ENCODE measurements at places on chromosomes 2 and 18.

- DNase-seq, result no peak
Observed at GRCh38 chr2:128594953-128595677, 276.4 kb upstream of the HS6ST1 start.

GRCh38 chr18:13481820-13482617 lies 244.3 kb downstream of the FAM210A start:
- no peak for DNase-seq

- no peak for DNase-seq
Observed at GRCh38 chr2:101981066-101981465, 10.7 kb upstream of the IL1R2 start.

GRCh38 chr2:151984424-151985083 lies 114.3 kb downstream of the CACNB4 start:
- no peak for DNase-seq

GRCh38 chr18:79608999-79609461 lies 70.6 kb upstream of the CTDP1 start:
- DNase-seq, result no peak

DNA sequence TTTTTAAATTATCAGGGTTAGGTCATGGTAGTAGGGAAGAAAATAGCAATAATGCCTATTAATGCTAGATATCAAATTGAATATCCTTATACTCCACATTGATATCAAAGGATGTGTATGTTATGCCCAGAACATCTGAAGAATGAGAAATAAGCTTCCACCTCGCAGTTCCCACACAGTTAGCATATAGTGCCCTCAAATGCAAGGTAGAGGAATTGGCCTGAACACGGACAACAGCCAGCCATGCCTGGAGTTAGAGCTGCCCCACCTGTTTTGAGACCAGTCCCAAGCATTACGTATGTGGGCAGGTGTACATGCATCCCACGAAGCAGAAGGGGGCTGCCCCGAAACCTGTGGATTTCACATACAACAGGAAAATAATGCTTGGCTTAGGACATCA lies 79.6 kb downstream of the SUMO1 start:
- no peak for DNase-seq

- DNase-seq, result no peak
Observed at GRCh38 chr2:96873651-96874096, 3.8 kb upstream of the SEMA4C start.

- no peak for DNase-seq
Observed at GRCh38 chr2:180473456-180473855, 466.4 kb upstream of the CWC22 start.

- no peak for DNase-seq
Observed at GRCh38 chr2:150520033-150520432, 32.6 kb upstream of the RND3 start.

GRCh38 chr2:217215877-217216276 lies 356.0 kb upstream of the TNP1 start:
- DNase-seq, result no peak

- DNase-seq, result peak; percentile 75
Observed at GRCh38 chr18:34709750-34710441, at the start of gene DTNA. DTNA (plus strand) TSS chr18:34710298; CDS start chr18:34755977, 45,679 bp downstream.

DNA sequence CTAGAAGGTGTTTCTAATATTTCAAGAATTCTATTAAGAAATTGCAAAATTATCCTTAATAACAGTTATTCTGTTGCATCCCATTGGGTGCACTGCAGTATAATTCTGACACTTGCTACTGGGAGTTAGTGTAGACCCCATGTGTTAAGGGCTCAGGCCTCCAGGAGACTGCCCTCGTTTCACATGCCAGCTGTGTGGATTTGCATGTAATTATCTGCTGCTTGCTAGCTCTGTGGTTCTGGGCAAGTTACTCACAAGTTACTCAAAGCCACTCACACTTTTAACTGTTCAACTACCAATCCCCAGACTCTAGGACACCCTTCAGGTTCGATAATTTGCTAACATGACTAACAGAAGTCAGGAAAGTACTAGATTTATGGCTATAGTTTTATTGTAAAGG lies 38.6 kb downstream of the ST6GAL2 start:
- no peak for DNase-seq

- DNase-seq, result no peak
Observed at GRCh38 chr2:233141901-233142300, 81.8 kb downstream of the INPP5D start.
